ENCODE measurements at places on chromosomes 11 and 22.

DNA sequence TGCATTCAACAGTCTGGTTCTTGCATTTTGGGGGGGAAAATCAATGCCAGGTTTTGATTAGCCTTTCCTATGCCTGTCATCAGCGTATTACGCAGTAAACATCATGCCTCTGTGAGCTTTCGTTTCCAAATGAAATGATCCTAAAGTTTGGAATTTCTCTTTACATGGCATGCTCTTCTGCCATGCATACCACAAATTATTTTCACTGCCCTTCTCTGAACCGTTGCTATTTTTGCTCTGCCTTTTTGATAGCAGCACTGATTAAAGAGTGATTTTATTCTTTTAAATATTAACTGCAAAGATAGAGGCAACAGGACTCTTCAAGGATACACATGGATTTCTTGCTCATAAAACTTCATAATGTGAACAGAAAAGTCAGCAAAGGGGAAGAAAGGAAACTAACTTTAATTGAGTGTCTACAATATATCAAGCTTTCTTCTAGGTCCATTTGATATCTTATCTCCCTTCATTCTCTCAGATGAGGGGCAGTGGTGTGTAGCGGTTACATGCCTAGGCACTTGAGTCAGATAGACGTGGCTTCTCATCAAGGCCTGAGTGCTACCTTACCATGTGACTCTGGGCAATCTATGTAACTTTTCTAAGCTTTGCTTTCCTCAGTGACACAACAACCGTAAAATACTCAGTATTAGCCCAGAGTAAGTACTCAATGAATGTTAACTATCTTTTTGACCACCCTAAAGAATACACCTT, 25.0 kb upstream of the FZD4 start:
- DNase-seq: no peak

GRCh38 chr11:83865636-83866461, 579.7 kb upstream of the CCDC90B start:
- DNase-seq: no peak

GRCh38 chr11:48116437-48117228, 100.0 kb upstream of the OR4B1 start:
- no peak for DNase-seq

GRCh38 chr11:35066783-35067423, 72.1 kb upstream of the CD44 start:
- DNase-seq: no peak

GRCh38 chr22:26325641-26326040, 103.4 kb upstream of the ASPHD2 start:
- DNase-seq: no peak

DNA sequence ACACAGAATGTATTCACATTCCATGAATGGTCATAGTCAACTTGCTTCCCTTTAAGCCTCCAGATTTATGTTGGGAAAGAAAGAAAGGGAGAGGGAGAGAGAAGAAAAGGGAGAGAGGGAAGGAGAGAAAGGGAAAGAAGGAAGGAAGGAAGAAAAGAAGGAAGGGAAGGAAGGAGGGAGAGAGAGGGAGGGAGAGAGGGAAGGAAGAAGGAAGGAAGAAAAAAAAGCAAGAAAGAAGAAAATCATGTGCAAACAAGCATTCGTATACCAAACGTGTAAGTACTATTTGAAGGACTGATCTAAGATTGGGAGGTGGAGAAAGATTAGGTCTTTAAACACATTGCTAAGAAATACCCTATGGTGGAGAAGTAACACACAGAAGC, 23.9 kb upstream of the ARHGAP20 start:
- DNase-seq: no peak

DNA sequence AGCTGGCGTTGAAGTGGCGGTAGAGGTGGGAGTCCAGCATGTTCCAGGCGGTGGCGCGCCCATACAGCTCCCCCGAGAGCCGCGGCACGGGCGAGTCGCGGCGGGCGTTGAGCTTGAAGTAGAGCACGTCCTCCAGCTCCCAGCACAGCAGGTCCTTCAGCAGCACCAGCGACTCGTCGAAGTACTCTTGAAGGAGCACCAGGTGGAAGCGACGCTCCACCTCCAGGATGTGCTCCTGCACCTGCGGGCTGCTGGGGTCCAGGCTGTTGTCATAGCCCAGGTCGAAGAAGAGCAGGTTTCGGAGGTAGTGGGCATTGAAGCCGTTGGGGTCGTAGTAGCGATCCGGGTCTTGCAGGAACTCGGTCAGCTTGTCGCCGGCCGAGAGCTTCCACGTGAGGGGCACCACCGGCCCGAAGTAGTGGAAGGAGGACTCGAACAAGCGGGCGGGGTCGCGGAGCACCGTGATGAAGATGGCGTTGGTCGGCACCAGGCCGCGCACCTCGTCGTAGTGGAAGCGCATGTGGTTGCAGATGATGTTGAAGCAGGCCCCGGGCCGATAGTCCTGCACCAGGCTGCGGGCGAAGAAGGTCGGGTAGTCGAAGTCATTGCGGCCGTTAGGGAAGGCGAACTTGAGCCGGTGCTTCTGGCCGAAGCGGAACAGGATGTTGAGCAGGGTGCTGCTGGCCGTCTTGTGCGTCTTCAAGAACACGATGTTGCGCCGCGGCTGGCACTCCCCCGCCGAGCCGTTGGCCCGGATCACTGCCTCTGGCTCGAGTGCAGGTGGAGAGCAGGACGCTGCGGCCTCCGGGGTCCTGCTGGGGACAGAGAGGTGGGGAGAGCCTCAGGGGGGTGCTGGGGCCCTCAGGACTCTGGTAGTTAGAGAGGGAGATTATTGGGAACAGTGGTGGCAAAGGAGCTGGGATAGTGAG, 9.0 kb upstream of the SEC14L6 start:
- DNase-seq: no peak

- no peak for DNase-seq
Observed at GRCh38 chr11:503179-503981, 3.7 kb downstream of the RNH1 start.

DNA sequence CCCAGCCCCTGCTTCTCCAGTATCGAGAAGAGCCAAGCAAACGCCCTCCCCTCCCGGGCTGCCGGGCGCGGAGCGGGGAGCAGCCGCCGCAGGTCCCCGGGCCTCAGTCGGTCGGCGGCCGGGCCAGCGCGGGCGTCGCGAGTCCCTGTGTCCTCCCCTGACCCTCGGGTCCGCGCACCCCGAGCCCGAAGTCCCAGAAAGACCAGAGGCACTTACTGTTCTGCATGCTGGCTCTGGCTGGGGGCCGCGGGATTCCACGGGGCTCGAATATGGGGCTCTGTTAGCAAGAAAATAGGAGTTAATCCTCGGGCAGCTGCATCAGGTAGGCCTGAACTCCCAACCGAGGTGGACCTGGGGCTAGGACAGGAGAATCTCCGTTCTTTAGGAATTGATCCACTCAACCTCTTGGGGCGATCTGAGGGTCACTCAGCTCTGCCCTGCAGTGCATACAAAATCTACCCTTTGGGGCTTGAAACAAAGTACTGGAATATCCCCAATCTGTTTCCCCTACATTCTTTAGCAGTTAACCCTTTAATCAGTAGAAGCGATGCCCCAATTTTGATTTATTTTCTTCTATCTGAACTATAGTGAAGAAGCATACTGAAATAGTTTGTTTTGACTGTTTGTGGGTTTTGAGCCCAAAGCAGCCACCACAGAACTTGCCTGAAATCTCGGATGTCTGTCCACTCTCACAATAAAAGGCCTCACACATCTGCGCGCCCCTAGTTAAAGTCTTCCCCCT, 4.8 kb downstream of the PAX6 start:
- no peak for DNase-seq

DNA sequence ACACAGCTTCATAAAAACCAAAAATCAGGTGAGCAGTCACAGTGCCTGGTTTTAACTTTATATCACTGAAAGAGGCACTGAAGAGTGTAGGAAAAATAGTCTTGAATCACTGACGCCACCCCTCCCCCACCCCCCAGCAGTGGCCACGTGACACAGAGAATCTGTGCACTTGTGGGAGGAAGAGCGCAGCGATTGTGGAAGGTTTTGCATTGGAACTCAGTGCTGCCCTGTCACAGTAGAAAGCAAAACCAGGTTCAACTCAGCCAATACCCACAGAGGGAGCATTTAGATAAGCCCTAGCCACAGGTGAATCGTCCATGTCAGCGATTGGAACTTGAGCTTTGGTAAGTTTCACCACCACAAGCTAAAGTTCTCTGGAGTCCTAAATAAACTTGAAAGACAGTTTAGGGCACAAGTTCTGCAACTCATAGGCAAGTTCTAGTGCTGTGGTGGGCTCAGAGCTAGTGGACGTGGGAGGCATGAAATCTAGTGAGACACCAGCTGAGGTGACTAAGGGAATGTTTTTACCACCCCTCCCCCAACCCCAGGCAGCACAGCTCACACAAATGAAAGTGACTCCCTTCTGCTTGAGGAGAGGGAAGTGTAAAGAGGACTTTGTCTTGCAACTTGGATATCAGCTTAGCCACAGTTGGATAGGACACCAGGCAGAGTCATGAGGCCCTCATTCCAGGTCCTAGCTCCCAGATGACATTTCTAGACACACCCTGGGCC, 13.3 kb downstream of the OR52B2 start:
- no peak for DNase-seq

DNA sequence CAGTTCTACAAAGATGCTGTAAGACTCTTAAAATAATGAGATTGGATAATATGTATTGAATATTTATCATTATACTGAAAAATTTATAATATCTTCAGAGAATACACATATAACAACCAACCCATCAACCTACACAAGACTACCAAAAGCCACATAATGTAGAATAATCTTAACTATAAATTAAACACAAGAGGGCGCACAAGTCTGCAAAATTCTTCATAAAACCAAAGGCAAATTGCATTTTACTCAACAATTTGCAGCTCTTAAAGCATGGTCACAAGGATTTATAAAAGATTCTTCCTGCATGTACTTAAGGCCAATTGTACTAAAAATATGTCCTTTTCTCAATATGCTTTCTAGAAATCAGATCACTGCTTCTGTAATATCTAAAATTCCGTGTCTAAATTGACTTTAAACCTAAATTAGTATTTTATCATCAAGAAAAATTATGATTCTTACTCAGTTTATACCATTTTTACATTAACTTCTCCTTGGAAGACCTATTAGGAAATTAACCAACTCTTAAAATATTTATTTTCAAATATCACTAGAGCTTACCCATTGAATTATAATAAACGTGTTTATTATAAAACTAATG, 79.0 kb downstream of the TTC28 start:
- DNase-seq: no peak

- no peak for DNase-seq
Observed at GRCh38 chr11:16815047-16815767, 76.8 kb downstream of the C11orf58 start.

DNA sequence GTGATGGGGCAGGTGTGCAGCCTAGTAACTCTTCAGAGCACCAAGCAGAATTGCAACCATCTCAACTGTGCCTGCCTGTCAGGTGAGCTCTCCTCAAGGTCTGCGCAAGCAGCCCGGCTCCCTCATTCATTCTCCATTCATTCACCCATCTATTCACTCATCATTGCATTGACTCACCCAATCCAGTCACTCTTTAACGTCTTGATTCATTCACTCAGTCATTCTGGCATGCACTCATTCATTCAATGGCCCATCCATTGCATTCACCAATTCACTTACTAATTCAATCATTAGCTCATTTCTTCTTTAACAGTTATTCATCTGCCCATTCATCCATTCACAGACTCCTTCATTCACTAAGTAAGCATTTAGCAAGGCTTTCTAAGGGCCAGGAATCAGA, 111.8 kb downstream of the PDE2A start:
- DNase-seq: no peak

DNA sequence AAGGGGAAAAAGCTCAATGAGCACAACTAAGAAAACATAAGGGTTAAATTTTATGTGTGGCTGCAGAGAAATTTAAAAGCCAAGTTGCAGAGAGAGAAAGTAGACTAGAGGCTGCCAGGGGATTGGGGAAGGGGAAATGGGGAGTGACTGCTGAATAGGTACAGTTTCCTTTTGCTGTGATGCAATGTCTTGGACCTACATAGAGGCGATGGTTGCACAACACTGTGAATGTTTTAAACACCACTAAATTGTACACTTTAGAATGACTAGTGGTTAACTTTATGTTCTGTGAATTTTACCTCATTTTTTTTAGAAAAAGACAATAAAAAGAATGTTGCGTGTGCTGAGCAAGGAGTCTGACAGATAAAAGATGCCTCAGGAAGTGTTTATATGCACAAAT, 36.5 kb downstream of the TENM4 start:
- DNase-seq: no peak

DNA sequence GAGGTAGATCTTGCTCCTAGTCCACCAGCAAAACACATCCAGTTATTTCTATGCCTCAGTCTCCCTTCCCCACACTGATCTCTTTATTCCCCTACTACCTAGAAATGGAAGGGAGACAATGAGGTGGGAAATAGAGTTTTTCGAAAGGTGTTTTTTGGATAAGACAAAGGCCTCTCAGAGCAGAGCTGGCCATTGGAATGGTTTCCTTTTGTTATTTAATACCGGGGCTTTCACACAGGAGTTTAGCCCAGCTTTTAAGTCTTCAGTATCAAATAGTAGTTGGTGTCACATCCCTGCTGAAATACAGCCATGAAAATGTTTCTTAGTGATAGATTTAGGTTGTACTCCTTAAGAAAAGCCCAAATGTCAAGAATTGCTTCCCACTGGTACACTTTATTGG, 65.4 kb upstream of the B3GAT1 start:
- DNase-seq: no peak

DNA sequence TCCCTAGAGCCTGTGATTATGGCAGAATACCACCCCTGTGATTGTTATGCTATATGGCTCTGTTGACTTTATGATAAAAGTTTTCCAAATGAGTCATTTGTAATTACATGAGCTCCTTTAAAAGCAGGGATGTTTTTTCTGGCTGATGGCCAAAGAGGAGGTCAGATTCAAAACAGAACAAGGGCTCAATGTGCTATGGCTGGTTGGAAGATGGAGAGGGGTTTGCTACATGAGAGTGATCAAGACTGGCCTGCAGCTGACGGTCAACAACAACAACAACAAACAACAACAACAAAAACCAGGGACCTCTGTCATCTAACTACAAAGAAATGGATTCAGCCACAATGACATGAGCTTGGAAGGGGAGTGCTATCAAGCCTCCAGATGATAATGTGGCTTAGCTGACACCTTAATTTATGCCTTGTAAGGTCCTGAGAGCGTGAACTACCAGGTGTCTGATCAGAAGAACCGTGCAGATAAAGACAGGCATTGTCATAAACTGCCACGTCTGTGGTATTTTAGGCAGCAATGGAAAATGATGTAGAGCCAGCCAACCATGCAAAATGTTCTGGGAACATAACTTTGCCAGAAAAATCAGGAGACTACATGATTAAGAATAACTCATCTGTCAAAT, 47.2 kb downstream of the PIWIL3 start:
- DNase-seq: no peak

- no peak for DNase-seq
Observed at GRCh38 chr11:16356761-16357393, 531 bp upstream of the SOX6 start.

DNA sequence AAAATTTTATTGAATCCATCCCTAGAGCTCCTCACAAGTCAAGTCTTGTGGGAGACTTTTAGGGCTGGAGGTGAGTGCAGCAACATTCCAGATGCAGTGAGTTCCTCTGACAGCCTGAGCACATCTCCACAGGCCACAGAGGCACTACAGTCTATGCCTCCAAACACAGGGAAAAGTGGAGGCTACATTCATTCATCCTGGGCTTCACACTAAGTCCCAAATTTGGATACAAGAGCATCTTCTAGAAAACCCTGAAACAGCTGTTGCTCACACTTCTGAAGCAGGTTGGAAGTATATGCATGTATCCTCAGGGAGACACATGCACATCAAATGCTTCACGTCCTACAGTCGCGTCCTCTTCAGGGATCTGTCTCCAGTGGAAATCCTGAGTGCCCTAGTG, 1.2 kb downstream of the CD3D start:
- no peak for DNase-seq

- DNase-seq: peak; percentile 56
Observed at GRCh38 chr11:118872403-118872821, 11.3 kb upstream of the CXCR5 start.

- no peak for DNase-seq
Observed at GRCh38 chr11:33437529-33437928, 180.3 kb downstream of the HIPK3 start.
